ENCODE measurements at places on chromosomes 2 and 18.
A peak's percentile ranks its signal among the peaks of the same experiment; 100 is the strongest.

GRCh38 chr2:82837588-82838304 is 1621.3 kb downstream of the SUCLG1 start:
- peak; percentile 64 for DNase-seq

GRCh38 chr2:126880324-126880723 is 18.4 kb upstream of the TEX51 start:
- DNase-seq = no peak

GRCh38 chr2:72985891-72986683 is 68.8 kb downstream of the EMX1 start:
- no peak for DNase-seq

DNA sequence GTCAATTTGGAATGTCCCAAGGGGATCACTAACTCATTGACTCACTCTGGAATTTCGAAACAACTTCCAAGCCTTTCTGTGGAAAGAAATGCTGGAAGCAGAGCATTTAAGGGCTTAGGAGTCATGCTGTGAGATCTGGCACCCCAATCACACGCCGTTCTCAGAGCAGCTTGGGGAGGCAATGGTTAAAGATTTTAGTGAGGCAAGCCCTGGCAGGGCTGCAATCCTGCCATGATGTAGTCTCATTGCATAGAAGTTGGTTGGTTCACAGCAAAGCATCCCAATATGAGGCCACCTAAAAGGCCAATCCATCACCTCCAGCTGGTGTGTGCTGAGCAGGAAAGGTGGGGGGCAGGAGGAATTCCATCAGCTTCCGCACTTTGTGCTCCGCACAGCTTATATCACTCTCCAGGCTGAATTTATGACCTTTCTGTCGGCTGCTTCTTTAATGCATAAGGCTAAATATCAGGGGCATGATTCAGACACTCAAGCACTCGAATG is 1043.9 kb upstream of the POU3F3 start:
- DNase-seq = no peak

DNA sequence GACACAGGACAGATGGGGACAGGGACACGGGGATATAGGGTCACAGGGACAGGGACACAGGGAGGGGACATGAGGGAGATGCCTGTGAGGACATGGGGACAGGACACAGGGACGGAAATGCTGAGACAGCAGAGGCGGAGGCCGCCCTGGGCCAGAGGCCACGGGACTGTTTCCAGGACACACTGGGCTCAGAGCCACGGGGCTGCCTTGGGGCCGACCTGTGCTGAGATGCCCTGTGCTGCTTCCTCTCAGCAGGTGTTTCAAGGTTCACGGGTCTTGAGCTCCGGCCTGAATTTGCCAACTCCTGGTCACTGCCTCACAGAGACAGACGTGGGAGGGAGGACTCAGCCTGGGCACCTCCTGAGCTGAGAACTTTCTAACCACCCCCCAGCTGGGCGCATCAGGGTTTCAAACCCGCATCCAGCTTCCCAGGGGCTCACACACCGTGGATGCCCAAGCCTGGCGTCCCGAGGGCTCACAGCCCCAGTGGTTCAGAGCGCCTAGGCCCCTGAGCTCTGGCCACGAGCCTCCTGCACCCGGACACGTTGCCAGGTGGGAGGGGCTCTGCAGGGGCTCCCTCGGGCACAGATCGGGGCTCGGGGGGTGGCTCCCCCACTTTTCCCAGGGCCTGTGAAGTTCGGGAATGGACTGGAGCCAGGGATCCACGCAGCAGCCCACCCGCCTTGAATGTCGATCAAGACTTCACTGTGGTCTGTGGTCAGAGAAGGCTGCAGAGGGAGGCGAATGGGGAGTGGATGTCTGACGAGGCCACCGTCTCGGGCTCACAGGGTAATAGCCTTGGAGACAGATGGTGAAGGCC is 64.1 kb downstream of the SLC66A2 start:
- no peak for DNase-seq
